ENCODE measurements at places on chromosomes 13 and 19.

GRCh38 chr13:50460358-50460757 is 383.1 kb downstream of the DLEU7 start:
- DNase-seq, result no peak

DNA sequence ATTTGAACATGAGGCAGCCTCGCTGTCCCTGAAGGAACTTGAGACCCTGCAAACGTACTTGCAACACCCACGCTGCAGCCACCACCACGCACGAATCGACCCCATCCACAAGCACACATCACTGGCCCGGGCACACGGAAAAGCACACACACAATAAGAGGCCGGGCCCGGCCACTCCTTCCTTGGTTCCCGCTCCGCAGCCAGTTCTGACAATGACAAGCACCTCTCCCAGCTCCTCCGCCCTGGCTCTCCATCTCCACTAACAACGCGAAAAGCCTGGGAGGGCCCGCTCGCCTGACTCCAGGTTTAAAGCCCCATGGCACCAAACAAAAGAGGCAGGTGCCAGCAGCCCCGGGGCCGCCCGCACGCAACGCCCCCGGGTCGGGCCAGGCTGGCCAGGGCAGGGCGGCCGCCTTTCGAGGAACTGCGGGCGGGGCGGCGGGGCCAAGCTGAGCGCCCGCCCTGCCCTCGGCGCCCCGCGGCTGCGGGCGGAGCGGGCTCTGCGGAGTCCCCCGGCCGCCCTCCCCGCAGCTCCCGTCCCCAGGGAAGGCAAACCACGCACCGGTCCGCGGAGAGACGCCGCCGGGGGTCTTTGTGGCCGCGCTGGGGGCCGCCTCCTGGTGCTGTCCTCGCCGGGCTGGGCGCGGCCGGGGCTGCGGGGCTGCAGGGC is 495 bp downstream of the DCLK1 start:
- DNase-seq, result peak; percentile 11

DNA sequence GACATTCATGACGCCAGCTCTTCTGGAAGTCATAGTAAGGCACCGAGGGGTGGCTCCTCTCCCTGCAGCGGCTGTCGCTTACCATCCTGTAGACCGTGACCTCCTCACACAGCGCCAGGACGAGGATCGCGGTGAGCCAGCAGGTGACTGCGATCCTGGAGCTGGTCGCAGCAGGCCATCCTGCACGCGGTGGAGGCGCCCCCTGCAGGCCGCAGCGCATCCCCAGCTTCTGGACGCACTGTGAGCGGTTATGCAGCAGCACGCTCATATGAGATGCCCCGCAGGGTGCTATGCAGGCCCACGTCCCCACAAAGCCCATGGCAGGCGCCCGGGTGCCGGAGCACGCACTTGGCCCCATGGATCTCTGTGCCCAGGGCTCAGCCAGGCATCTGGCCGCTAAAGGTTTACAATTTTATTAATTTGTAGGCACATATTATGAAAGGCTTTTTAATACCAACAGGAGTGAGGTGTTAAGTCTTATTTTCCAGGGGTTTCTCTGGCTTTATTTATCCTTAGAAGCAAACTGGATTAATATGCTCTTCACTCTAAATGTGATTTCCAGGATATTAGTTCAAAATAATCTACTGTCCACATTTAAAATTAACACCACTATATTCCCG is 35.6 kb upstream of the PSPC1 start:
- no peak for DNase-seq

DNA sequence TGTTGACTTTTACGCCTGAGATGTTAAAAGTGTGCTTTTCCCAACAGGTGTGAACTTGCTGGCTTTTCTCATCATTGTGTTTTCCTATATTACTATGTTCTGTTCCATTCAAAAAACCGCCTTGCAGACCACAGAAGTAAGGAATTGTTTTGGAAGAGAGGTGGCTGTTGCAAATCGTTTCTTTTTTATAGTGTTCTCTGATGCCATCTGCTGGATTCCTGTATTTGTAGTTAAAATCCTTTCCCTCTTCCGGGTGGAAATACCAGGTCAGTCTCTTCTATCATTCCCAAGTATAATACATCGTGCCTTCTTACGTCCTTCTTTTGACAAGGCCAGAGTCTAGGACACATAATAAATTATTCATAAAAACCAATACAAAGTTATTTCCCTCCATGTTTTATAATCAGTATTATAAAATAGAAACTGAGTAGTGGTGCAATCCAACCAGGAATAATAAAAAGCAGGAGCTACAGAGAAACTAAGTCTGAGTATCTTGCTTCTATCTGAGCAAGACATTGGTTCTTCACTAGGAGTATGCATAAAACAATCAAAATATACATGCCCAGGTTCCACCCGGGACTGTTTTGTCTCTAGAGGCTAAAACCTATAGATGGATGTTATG is 57.9 kb downstream of the RXFP2 start:
- no peak for DNase-seq

DNA sequence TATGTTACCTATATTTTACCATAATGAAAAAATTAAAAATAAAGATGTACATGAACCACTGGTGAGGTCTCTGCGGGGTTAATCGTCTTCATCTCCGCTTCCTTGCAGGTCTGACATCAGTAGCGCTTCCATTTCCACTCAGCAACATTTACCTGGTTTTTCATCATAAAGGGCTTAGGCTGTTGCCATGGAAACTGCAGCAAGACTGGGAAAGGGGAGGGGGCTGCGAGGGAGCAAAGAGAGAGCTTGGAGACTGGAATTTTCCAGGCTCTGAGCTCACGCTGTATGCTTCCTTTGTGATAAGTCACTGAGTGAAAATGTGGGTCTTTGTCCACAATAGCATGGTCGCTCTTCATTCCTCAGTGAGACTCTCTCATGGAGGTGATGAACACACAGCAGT is 136.6 kb upstream of the USP29 start:
- DNase-seq, result no peak

DNA sequence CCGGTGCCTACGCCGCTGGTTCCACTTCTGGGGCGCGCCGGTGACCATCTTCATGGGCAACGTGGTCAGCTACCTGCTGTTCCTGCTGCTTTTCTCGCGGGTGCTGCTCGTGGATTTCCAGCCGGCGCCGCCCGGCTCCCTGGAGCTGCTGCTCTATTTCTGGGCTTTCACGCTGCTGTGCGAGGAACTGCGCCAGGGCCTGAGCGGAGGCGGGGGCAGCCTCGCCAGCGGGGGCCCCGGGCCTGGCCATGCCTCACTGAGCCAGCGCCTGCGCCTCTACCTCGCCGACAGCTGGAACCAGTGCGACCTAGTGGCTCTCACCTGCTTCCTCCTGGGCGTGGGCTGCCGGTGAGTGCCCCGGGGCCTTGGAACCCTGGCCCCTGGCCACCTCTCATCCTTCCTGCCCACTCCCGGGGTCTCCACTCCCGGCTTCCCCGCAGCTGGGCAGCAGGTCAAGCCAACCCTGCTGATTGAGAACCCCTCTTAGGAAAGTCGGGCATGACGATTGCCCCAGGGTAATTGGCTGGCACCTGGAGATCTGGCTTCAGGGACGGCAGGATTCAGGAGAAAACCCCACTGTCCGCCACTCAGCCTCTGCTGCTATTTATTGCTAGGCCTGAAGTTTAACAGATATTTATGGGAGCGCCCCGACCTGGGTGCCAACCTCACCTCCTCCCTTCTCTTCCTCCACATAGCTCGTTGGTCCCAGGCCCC is 39.1 kb downstream of the TRPM4 start:
- peak; percentile 74 for DNase-seq

DNA sequence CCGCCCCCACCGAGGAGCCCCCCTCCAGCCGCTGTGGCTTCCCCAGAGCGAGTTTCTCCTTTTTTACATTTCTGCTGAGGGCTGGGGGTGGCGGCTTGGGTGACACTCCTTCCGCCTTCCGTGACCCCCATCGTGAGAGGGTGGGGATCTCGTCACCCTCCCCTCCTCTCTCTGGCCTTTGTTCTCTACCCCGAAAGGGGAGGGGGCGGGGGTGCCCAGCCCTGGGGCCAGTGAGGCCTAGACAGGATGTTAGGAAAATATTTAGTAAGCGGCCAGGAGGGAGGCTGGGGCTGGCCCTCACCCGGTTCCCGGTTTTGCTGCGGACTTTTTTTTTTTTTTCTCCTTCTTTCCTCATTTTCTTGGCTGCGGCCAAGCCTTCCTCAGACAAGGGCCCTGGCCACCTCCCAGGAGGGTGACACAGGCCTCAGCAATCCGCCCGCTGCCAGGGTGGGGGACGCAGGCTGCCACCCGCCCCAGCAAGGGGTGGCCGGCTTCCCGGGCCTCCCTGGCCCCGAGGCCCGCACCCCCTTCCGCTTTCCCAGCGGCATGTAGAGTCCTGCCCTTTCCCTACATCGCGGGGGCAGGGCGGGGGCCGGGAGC is 3.9 kb downstream of the MIDN start:
- DNase-seq, result no peak

GRCh38 chr19:46784262-46785053 is 3.9 kb downstream of the SLC1A5 start:
- peak; percentile 67 for DNase-seq

DNA sequence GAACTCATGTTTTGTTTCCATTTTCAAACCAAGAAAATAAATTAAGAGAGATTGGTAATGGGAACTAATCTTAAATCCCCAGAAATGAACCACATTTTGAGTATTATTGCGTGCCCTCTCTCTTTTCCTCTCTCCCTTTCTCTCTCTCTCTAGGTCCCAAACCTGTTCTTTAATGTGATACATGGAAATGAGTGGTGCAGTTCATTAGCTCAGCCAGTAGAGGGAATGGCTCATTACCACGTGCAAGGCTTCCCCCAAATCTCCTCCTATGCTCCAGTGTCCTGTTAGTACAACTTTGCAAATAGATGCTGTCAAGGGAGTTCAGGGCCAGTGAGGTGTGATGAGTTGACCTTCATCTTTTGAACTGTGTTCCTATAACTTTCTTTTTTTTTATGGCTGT is 178.4 kb downstream of the FGF9 start:
- no peak for DNase-seq

DNA sequence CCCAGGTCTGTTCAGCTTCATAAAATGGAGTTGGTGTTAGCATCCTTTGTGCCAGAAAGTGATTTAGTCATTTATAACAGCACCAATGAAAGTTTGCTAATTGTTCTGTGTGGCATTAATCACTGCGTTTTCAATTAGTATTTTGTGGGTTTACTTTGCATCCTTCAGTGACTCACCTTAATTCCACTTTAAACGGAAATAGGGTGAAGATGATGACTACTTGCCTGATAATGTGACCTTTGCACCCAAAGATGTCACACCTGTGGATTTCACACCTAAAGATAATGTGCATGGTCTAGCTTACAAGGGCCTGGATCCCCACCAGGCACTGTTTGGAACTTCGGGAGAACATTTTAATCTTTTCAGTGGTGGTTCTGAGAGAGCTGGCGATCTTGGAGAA is 15.0 kb downstream of the GPATCH1 start:
- DNase-seq, result no peak

DNA sequence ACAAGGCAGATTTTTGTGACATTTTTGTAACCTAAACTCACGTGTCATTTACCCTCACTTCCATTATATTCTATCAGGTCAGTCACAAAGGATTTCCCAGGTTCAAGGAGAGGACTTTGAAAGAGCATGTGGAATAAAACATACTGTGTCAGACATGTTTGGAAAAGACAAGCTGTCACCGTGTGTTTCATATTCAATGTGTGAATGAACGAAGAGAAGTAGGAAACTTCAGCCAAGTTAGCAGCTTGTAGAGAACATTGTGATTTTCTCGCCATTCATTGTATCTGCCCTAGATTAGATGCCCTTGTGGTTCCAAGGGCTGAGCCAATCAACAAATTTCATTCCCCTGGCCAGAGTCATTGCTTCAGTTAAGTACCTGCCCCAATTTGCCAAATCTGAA is 2288.9 kb upstream of the PCDH20 start:
- no peak for DNase-seq

- peak; percentile 64 for DNase-seq
These were observed 2.5 kb downstream of the PCDH8 start for GRCh38 chr13:52845766-52846566.

DNA sequence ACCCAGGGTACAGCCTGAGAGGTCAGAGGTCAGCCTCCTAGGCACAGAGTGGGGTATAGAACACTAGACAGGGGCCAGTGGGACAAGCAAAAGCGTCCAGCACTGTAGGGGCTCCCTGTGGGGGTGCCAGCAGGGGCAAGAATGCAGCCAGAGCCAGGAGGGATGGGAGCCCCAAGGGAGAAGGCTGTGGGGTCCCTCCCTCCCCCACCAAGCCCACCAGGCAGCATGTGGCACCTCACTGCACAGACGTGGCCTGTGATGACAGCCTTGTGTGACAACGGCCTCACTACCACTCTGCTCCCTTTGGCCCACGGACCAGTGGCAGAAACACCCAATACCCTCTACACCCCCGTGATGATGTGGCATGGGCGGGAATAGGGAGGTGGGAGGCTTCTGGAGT is 10.1 kb downstream of the ARMC6 start:
- no peak for DNase-seq

DNA sequence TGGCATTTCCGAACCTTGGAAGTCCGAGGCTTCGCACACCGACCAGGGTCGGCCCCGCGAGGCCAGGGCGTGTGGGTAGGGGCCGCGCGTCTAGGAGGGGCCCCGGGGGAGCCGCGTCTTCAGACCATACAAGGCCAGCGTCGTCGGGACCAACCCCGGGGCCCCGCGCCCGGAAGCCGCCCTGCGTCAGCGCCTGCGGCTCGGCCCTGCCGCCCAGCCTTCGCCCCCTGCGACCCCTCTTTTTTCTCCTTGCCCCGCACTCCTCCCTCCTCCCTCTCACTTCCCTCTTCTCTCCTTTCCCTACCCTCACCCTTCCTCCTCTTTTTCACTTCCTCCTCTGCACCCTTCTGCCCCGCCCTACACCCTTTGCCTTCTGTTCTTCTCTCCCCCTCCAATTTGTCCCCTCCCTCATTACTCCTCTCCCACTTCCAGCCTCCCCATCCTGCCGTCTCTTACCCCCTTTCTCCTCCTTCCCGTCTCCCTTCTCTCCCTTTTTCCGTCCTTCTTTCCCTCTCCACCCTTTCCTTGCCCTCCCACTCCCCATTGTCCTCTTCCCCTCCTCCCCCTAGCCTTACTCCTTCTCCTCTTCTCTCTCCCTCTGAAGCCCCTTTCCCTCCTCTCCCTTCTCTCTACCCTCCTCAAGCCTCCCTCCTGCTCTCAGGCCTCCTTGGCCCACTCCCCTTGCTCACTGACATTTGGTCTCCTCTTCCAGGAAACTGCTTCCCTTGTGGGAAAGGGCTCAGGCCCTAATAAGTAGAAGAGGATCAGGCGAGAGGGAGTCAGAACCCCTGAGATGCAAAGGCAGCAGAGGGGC is 2.2 kb upstream of the PLEKHG2 start:
- no peak for DNase-seq

GRCh38 chr13:80195649-80196048 is 145.3 kb downstream of the SPRY2 start:
- no peak for DNase-seq

DNA sequence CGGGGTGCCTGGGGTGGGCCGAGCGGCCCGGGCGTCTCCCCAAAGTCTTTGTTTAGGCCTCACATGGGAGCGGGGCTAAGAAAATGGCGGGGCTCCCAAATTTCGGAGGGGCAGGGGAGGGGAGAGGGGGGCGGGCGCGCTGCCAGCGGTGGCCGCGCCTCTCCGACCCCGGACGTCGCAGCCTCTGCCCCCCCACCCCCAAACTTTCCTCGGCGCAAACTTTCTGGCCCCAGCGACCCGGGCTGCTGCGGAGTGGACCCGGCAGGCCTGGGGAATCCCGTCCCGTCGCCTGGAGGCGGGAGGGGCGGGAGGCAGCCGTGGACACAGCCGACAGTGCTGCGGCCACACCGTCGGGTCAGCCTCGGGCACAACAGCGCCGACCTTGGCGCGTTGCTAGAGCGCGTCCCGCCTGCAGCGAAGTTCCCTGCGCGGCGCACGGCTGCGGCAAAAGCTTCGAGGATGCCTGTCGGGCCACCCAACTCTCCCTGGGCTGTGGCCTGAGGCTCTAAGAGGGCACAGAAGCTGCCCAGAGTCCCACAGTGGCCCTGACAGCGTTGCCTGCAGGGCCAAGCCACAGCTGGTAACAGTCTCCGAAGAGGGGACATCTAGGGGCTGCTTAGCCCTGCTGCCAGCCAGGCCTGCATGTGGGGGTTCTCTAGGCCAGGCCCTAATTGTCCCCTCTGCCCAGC is 1.3 kb downstream of the NFIX start:
- DNase-seq, result no peak
